Stimulated activated CD8-positive, alpha-beta memory T cell treated with anti-CD3 and anti-CD28 coated beads, Interleukin-4, amount 100 ng/mL, for 4 hours (primary cell): ENCODE measurements at places on chromosomes 4 and X.

- no peak for DNase-seq
Observed at GRCh38 chr4:112130906-112131305, 14.3 kb upstream of the FAM241A start.

- no peak for DNase-seq
Observed at GRCh38 chr4:100511896-100512295, 5.9 kb downstream of the EMCN start.

DNA sequence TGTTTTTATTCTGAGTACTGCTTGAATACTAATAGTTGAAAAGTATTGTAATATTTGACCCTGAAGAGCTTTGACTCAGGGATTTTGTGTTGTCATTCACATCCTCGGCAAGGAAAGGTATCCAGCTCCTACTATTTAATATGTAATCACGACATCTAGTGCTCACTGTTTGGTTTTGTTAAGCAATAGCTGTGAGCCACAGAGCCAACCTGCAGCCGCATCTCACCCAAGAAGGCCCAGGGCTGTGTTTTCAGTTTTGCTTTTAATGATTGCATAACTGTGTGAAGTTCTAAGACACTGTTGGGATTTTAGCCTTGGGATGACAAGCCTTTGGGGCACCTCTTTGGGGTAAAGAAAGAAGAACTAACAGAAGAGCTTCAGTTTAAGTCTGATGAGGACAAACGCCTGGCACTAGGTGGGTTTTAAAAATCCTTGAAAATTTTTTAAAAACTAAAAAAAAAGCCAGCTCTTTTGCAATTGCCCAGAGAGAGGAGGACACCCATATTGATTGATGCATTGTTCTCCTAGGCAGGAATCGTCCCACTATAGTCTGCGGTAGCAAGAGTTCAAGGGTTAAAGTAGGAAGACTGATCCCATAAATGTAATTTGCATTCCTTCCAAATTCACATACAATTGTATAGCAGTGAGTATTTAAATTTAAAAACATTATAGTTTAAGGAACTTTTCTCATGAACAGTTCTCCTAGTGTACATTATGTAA, 157.8 kb downstream of the RELL1 start:
- DNase-seq = no peak

DNA sequence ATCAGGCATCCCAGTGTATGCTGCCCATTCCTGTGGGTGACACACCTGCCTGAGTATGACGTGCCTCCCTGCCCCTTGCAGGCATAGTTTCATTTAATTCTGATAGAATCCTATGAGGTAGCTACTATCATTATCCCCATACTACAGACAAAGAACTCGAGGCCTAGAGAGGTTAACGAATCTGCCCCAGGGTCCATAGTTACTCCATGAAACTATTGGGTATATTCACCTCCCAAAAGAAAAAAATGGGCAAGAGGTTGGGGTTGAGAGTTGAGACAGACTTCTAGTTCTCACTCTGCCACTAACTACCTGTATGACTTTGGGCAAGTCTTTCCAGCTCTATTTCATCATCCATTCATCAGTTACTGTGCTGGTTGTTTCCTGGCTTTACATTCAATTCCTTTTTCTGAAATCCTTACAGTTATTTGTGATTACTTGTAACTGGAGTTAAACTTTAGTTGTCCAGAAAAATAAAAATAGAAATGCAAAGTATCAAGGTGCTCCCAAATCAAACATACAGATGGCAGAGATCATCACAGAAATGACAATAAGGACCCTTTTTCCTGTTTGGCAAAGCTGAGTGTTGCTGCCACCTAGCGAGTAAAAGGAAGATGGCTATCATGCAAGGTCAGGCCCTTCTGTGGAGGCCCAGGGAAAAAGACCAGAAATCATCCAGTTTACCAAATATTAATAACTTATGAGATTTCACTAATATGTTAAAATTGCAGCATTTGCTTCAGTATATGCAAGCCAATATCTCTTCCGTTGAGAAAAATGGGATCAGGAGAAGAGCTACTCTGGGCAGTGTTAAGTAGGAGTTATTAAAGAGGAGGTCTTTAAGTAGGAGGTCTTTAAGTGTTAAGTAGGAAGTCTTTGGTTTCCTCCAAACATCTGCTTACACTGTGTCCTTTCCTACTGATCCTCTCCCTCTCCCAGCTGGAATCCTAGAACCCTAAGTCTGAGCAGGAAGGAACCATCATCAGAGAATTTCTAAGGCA, 17.1 kb upstream of the MAP7D3 start:
- peak; percentile 18 for DNase-seq

DNA sequence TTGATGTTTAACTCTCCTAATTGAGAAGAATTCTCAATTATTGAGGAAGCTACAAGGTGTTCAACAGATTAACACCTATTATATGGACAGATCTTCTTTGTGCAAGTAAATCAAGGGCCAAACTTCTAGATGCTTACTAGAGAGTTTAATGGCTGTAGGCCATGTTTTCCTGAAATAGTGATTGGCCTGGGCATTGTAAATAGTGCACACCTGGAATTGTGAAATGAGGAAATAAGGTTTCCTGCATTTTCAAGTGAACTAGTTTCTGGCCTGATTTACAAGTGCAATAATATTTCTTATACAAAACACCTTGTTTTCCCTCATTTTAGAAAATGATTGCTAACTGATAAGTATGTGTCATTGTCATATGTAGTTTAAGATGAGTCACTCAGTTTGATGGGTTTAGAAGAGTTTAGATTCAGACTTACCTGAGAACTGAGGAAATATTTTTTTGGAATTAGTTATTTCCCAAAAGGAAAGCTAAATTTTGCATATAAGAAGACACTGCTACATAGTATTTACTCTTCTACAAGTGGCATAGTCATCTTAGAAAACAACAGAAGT, 21.2 kb downstream of the AFF1 start:
- DNase-seq = no peak

GRCh38 chrX:24019448-24019847, 7.5 kb downstream of the KLHL15 start:
- no peak for DNase-seq

DNA sequence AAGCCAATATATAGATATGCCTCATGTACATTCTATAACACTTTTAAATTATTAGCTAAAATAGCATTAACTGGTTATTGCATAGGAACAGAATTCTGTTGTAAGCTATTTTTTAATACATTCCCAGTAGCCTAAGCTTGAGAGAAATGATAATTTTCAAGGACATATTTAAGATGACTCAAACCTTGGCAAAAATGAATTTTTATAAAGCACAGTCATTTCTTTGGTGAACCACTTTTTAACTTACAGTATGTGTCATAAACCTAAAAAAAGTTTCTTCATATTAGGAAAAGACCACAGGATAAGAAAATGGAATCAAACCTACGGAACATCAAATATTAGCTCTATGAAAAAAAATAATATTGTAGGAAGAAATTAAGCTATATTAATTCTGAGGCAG, 986.3 kb downstream of the STIM2 start:
- no peak for DNase-seq

DNA sequence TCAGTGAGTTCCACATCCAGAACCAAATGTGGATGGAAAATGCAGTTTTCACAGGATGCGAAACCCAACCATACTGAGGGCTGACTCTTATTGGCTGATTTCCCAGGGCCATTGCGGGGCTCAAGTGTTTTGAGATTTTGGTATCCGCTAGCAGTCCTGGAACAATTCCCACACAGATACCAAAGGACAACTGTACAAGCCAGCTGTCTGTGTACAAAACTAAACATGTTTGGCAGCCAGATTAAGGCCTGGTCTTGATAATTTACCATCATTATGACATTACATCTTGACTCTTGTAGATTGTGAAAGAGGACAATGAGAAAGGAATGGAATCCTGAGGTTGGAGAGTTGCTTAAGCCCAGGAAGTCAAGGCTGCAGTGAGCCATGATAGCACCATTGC, 121.9 kb downstream of the DKK2 start:
- no peak for DNase-seq

DNA sequence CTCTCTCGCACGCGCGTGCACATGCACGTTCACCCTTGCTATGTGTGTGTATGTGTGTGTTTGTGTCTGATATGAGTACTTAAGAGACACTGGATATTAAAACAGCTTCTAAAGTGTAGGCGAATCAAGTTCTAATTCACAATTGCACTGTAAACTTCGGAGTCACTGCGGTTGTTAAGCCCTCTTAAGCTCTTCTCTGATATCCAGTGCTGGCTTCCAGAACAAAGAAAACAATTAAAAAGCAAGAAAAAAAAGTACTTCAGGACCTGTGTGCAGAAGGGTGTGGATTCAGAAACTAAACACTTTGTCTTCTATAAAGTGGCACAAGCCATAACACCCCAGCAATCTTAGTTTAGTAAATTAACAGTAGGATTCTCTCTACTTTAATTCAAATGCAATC, 300.2 kb downstream of the PCDH7 start:
- no peak for DNase-seq

GRCh38 chr4:4820261-4820660, 39.2 kb upstream of the MSX1 start:
- no peak for DNase-seq

GRCh38 chr4:126916626-126917140, 716.1 kb upstream of the INTU start:
- no peak for DNase-seq
